ENCODE measurements at places on chromosomes 7 and 10.

- DNase-seq, result no peak
Observed at GRCh38 chr7:112338786-112339185, 111.5 kb upstream of the IFRD1 start.

DNA sequence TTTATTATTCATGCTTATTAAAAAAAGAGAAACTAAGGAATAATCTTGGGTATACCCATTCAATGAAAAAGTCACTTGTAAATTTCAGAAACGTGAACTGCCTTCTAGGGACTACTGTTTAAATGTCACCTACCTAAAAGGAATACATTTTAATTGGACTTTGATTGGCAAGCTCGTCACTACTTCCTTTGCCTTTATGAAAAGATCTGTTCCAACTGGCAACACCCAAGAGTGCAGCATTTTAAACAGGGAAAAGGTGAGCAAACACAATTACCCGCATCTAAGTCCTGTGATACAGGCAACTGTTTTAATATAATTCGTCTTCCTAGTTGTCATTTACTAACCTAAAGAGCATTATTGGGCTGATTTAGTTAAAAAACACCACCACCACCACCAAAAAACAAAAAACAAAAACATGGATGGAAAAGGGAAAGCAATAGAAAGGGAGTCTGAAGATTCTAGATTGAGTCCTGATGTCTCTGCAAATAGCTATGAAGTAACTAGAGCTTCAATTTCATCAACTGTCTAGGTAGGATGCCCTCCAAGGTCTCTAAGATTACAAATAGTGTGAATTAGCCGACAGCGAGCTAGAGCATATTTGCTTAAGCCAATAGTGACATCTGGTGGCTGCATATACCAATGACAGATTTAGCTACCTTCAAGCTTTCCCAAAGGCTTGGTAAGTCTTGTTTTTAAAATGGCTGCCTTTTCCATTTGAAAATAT lies 33.8 kb upstream of the ICA1 start:
- no peak for DNase-seq

DNA sequence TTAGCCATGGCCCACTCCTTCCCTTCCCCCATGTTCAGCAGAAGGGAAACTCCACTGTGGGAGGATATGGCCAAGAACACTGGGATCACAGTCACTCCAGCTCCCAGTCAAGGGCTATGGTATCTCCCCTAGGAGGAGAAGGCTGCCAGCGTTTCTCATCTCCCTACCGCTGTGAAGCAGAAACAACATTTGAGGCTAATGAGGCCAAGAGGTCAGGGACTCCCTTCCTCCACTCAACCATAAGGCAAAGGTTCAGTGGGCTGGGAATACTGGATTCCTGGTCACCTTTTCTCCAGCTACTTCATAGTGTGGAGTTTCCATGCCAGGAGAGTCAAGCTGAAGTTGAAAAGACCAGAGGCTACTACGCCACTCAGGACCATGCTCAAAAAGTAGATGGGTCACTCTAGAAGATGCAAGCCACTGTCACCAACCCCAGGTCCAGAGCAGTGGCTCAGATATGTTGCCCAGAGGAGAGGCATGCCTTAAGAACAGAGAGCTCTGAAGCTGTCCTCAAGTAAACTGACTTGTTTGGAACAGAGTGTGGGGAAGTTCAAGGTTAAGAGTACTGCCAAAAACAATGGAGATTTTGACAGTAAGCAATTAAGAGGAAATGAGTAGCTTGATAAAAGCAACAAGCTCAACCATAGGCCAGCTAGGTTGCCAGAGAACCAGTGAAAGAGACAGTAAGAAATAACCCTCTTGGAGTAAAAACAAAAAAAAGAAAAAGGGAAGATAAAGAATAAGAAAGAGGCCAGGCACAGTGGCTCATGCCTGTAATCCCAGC lies 3.8 kb upstream of the TMEM140 start:
- no peak for DNase-seq

DNA sequence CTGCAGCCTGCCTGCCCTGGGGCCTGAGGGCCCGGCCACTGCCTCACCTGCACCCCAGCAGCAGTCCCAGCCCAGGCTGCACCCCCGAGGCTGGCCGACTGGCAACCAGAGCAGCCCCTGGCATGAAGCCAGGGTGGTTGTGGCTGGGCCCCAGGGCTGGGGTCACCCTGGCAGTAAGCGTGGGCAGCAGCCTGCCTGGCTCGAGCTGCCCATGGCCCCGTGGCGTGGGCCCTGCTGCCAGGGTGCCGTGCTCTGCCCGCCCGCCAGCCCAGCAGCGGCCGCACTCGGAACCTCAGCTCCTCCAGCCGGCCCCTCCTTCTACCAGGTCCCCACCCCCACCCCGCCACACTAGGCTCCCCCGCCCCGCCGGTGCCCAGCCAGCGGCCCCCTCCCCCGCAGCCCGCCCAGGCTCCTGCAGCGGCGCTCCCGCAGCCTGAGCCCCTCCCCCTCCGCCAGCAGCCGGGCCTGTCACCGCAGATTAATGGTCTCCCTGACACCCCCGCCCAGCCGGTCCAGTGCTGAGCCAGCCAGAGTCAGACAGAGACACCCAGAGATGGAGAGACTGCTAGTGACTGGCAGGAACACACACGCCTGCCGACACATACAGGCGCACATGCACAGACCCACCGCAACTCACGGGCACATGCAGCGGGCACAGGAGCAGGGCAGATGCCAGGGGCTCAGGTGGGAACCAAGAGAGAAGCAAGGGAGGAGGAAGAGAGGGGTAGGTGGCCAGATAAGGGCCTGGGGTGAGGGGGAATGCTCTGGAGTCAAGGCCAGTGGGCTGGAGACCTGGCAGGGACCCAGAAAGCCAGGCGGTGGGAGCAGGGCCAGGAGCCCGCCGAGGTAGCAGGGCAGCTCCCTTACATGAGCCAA lies 22.4 kb downstream of the KCNH2 start:
- no peak for DNase-seq

DNA sequence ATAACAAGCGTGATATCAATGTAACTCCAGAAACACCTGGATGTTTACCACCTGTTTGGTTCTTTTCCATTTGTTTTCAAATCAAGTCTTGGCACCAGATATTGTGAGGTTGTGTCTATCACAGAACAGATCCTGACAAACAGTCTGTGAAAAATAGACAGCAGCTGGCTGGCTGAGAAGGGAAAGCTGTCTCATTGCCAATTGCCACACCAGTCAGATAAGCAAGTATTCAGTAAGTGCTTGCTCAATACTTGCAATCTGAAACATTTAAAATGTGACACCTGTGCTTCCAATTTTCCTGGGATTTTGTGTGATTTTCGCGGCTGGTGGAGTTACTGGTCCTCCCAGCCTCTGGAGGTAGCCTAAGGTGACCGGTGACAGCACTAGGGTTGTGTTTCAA lies 147.9 kb upstream of the MYO3A start:
- DNase-seq, result no peak

- no peak for DNase-seq
Observed at GRCh38 chr7:50798126-50798525, 15.4 kb upstream of the GRB10 start.

DNA sequence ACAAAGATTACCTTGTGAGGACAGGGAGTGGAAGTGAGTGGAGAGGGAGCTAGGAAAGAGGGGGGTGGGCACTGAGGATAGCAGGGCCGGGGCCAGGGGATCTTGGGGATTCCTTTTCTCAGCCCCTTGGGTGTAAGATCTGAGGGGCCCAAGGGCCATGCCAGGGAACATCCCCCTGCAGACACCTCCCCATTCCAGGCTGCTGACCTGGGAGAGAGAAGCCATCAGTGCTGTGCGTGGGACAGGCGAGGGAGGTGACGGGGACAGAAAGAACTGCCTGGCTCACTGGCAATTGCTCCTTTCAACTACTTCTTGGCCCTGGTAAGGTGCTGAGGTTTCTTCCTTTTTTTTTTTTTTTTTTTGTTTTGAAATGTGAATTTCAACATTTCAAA lies 12.0 kb upstream of the BTBD16 start:
- peak; percentile 51 for DNase-seq

DNA sequence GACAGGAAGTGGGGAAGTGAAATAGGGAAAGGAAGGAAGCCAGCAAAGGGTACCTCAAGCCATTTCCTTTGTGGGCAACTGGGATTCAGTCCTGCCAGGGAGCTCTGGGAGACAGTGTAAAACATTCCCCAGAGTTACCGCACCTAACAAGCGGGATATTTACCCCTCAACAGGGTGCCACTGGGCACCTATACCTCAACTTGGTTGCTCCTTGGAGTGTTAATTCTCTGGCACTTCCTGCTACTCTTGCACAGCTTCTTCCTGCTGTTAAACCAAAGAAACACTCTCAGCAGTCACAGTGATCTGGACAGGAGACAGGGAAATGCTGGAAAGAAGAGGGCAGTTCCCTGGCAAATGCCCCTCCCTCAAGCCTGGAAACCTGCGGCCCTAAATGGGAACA lies 151.3 kb downstream of the REEP3 start:
- no peak for DNase-seq

- no peak for DNase-seq
Observed at GRCh38 chr10:34978080-34978479, 112.1 kb downstream of the CUL2 start.

DNA sequence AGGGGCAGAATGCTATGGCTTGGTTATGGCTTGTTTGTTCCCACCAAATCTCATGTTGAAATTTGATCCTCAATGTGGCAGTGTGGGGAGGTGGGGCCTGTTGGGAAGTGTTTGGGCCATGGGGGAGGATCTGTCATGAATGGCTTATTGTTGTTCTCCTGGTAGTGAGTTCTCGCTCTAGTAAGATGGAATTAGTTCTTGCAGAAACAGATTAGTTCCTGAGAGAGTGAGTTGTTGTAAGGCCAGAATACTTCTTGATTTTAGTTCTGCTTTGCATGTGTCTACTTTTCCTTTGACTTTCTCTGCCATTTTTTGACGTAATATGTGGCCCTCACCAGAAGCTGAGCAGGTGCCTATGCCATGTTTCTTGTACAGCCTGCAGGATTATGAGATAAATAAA lies 188.2 kb downstream of the KIF20B start:
- no peak for DNase-seq

DNA sequence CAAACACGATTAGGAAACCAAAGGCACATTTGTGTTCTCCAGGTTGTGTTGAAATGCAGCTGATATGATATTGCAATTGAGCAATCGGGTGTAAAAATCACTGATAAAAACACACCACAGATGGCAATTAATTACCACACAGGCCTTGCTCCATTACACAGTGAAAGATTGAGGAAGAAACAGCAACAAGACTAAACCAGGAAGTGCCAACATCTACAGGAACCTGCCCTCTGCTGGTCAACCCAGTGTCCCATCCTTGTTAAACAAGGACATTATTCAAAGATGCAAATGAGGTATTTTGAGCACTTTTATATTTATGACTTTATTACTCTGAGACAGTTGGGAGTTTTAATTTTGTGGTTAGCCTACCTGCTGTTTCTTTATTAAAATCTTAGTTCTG lies 765.6 kb upstream of the GHITM start:
- no peak for DNase-seq

- peak; percentile 17 for DNase-seq
Observed at GRCh38 chr10:130432271-130432670, 296.1 kb downstream of the GLRX3 start.

GRCh38 chr7:73865738-73866445 lies 4.9 kb downstream of the TMEM270 start:
- DNase-seq, result no peak

DNA sequence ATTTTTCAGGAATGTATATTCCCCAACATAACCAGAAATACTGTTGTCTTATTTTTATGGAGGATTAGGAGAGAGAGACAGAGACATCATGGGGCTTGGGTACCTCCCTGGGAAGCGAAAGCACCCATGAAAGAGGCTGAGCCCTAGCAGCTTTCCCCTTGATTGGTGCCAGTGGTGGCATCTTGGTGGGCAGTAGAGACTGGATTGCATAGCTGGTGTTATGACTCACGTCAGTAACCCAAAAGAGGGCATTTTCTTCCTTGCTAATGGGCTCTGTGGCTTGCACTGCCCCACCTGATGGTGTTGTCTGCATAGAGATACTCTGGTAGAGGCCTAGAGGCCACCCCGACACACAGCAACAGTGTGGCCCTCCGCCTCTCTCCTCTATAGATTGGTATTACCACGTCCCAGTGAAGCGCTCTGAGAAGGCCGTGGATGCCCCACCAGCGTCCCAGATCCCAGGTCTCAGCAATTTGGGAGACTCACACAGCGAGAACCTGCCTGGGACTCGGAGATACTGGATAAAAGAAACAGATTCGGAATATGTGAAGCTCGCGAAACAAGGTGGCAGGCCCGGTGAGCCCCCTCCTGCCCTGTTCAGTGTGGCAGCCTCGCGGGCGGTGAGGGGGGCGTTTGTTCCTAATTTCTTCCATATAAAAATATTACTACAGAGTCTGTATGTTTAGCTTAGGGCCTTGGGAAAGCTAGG lies 5.8 kb downstream of the C7orf57 start:
- no peak for DNase-seq

GRCh38 chr10:98090822-98091221 lies 43.6 kb upstream of the R3HCC1L start:
- DNase-seq, result no peak

GRCh38 chr10:69730251-69731156 lies 71.2 kb upstream of the COL13A1 start:
- peak; percentile 88 for DNase-seq

- DNase-seq, result no peak
Observed at GRCh38 chr10:72329290-72330068, 25.2 kb downstream of the DNAJB12 start.

- DNase-seq, result no peak
Observed at GRCh38 chr7:110142939-110143526, 947.9 kb upstream of the LRRN3 start.

GRCh38 chr7:92798517-92799249 lies 37.7 kb downstream of the CDK6 start:
- DNase-seq, result no peak

- peak; percentile 59 for DNase-seq
Observed at GRCh38 chr7:149620961-149621360, 123.4 kb upstream of the ZNF746 start.

DNA sequence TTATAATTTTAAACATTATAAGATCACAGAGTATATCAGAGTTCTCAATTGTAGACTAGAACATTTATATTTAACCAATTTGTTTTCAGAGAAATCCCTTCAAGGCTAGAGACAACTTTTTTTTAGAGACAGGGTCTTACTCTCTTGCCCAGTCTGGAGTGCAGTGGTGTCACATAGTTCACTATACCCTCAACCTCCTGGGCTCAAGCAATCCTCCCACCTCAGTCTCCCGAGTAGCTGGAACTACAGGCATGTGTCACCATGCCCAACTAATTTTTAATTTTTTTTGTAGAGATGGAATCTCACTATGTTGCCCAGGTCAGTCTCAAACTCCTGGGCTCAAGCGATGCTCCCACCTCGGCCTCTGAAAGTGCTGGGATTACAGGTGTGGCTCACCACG lies 15.3 kb downstream of the UCMA start:
- no peak for DNase-seq

- DNase-seq, result no peak
Observed at GRCh38 chr10:8273749-8274148, 219.3 kb downstream of the GATA3 start.

DNA sequence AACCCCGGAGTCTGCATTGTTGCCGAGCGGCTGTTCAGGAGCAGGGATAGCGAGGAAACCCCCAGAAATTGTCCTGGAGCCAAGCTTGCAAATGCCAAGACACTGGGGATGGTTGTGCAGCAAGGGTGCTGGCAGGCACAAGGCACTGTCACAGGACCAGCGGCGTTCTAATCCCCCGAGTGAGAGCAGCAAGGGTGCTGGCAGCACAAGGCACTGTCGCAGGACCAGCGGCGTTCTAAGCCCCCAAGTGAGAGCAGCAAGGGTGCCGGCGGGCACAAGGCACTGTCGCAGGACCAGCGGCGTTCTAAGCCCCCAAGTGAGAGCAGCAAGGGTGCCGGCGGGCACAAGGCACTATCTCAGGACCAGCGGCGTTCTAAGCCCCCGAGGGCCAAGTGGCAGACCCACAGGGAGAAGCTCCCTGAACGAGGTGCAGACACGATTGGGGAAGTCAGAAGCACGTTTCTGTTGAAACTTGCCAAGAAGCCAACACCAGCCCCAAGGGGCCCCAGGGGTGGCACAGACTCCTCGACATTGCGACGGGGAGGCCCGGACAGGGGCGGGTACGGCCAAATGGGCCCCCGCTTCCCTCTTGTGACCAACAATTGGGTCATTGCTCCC lies 40.4 kb upstream of the INPP5A start:
- peak; percentile 65 for DNase-seq

Data from cardiac septum (tissue), 1 donor.